ENCODE measurements at places on chromosomes 7 and 10.

DNA sequence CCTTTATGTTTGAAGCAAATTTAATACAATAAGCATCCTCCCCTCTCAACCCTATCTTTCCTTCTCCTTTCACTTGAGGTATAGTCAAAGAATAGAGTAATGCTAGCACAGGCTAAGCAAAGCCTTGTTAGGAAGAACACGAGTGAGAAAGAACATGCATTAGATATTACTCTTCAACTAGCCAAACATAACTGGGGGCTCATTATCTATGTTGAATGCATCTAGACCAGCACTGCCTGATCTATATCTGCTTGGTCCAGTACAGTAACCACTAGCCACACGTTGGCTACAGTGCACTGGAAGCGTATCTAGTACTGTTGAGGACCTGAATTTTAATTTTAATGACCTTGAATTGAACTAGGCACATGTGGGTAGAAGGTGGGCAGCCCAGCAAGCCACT lies 21.0 kb downstream of the SFMBT2 start:
- no peak for DNase-seq

DNA sequence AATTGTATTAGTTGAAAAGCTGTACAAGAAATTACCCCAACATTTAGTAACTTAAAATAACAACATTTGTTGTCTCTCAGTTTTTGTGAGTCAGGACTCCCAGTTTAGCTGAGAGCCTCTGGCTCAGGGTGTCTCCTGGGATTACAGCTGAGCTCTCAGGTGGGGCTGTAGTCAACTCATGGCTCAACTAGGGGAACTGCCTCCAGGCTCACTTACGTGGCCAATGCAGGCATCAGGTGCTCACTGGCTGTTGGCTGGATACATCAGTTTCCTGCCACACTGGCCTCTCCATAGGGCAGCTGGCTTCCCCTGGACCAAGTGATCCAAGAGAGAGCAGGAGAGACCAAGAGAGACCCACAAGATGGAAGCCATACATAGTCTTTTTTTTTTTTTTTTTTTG lies 17.5 kb downstream of the CCNY start:
- no peak for DNase-seq

DNA sequence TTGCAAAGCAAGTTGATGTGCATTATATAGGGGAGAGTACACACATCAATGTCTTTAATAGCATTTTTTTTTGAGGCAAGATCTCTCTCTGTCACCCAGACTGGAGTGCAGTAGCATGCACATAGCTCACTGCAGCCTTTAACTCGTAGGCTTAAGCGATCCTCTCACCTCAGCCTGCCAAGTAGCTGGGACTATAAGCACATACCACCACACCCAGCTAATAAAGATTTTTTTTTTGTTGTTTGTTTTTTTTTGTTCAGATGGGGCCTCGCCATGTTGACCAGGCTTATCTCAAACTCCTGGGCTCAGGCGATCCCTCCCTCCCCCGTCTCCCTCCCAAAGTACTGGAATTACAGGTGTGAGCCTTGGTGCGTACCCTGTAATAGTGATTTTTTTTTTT lies 1.5 kb downstream of the UMAD1 start:
- no peak for DNase-seq

DNA sequence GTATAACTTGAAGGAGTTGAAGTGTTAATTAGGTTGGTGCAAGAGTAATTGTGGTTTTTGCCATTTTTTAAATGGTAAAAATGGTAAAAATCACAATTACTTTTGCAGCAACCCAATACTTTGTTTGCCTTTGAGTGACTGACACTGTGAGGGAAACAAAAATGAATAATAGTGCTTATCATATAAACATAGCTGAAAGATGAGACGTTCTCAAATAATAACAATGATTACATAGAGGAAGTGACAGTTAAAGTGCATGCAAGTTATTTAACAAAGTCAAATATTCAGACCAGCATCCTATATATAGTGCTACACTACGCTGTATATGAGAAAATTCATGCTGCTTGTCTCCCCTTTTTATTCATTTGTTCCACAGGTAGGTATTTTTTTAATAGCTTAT lies 4.7 kb upstream of the HBP1 start:
- no peak for DNase-seq

DNA sequence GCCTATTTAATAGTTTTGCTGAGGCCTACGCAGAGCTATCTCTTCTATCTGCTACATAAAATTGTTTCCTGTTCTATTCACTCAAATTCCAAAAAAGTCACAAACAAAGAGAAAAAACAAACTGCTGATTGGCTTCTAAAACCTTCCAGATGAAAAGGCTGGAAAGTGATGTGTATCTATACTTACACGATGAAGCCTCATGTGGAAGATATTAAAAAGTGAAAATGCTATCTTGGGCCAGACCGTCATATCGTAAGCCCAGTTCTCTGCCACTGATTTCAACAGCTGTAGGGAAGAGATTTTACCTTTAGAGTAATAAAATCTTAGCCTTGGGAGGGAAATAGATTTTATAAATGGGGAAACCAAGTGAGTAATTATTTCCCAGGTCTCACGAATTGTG lies 394.8 kb downstream of the KIF20B start:
- DNase-seq = no peak

Measured in activated naive CD4-positive, alpha-beta T cell (primary cell).